Stimulated activated CD4-positive, alpha-beta T cell treated with anti-CD3 and anti-CD28 coated beads, Interleukin-15, amount 100 ng/mL, for 1 hour (primary cell): ENCODE measurements at places on chromosomes 13 and 19.
A peak's percentile ranks its signal among the peaks of the same experiment; 100 is the strongest.

DNA sequence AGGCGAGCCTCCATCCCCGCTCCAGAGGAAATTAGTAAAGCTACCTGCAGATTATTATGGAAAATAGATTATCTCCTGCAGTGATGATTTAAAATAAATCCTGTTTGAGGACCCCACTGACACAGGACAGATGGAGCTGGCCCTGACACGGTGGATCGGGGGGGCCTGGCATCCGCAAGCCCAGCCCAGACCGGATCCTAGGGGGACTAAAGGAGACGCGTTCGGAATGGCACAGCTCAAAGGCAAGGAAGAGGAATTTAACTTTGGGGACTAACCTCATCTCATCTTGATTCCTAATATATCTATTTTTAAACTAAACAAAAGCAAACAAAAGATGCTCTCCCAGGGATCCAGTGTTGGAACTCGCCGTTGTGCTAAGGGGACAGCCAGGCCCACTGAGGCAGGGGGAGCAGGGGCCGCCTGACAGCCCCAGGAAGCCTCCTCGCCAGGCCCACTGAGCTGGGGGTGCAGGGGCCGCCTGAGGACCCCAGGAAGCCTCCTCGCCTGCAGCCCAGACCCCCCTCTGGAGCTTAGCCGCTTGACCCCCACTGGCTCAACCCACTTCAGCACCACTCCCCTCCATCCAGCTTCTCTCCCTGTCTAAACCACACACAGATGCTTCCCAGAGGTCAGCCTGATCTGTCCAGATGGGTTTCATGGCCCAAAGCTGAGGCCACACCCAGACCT is 78.6 kb downstream of the SPACA7 start:
- no peak for DNase-seq

- DNase-seq = no peak
These were observed 848.1 kb upstream of the SLITRK1 start for GRCh38 chr13:84730376-84730775.

DNA sequence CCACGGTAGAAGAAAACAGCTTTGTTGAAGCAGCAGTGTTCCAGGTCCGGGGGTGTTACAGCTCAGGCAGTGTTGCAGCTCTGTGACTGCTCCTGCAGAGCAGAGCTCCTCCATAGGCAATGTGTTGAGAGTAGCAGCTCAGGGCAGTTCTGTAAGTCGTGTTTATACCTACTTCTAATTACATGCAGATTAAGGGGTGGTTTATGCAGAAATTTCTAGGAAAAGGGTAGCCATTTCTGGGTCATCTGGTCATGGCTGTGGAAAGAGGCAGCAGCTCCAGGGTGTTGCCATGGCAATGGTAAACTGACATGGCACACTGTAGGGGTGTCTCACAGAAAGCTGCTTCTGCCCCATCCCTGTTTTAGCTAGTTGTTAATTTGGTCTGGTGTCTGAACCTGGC is 316.4 kb downstream of the GPC5 start:
- DNase-seq = no peak

DNA sequence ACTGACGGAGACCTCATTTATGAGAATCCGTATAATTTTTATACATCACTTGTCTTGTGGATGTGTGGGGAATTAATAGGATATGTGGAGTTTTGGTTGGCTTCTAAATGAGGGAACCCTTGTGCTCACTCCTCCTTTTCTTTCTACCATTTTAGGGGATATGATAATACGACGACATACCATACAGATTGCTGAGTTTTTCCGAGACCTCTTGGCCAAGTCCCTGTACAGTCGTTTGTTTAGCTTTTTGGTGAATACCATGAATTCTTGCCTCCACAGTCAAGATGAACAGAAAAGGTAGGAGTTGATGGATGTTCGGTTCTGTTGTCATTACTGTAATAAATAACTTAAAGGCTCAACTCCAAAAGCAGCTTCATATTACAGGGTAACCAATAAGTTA is 335.2 kb downstream of the MYO16 start:
- no peak for DNase-seq

DNA sequence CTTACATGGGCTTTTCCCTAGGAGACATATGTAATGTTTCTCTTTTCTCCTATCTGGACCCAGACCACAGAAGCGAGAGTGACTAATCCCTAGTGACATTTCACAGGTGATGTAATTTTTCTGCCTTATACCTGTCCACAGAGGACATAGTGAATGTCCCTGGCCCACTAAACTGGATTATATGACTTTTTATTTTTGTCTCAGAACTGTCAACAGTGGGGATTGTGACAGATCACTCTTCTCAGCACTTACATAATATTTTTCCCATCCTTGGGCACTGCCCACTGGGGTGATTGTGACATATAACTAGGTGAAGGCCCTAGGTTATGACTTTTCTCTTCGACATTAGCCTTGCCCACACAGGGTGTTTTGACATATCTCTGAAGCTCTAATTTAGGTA is 7.9 kb upstream of the ZNF726 start:
- no peak for DNase-seq

- DNase-seq = no peak
These were observed 1082.6 kb downstream of the EFNB2 start for GRCh38 chr13:105452895-105453294.

DNA sequence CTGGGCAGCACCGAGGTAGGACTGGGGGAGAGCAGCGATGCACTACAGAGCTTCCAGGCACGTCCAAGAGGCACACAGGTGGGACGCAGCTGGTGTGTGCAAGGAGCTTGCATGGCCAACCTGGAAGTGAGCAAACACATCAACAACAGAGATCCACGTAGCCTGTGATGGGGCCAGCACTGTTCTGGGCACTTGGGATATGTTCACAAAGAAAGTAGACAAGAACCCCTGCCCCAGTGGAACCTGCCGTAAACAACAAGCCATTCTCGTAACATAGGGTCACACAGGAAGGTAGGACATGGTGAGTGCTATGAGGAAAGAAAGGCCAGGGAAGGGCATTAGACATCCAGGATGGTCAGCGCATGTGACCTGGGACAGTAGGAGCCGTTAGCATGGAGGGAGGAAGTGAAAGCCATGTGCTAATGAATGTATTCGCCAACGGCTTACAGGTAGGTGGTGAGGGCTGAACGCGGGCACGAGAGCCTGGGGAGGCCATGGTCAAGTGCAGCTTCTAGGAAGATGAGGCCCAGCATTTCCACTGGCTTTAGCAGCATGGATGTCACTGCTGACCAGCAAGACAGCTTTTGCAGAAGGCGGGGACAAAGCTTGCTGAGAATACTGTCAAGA is 105.5 kb downstream of the TEX26 start:
- no peak for DNase-seq

DNA sequence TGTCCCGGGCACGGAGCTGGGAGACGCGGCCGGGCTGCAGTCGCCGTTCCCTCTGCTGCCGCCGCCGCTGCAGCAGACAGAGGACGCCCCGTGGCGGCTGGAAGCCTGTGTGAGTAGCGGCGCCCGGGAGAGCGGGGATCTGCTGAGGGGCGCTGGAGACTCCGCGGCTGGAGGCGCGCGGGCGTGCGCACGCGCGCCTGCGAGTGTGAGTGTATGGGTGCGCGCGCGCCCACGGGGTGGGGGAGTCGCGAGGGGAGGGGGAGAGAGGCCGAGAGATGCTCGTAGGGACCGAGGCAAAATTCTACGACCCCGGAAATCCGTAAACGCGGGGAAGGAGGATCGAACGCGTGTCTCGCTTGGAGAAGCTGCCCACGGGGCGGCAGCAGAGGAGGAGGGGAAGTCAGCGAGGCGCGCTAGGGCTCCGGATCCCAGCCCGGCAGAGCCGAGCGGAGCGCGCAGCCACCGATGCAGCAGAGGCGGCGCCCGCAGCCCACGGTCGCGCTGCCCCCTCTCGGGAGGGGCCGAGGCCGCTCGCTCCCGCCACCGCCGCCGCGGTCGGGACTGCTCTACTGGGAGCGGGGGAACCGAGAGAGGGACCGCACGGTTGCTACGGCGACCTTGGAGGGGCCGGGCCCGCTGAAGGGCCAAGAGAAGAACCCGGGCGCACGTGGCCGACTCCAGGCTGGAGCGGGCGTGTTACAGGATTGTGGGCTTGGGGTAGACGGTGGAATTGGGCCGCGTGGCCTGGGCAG is at the start of gene ENOX1:
ENOX1 (minus strand) TSS at position 207 of the 752 bp plus-strand sequence.
- peak; percentile 11 for DNase-seq

DNA sequence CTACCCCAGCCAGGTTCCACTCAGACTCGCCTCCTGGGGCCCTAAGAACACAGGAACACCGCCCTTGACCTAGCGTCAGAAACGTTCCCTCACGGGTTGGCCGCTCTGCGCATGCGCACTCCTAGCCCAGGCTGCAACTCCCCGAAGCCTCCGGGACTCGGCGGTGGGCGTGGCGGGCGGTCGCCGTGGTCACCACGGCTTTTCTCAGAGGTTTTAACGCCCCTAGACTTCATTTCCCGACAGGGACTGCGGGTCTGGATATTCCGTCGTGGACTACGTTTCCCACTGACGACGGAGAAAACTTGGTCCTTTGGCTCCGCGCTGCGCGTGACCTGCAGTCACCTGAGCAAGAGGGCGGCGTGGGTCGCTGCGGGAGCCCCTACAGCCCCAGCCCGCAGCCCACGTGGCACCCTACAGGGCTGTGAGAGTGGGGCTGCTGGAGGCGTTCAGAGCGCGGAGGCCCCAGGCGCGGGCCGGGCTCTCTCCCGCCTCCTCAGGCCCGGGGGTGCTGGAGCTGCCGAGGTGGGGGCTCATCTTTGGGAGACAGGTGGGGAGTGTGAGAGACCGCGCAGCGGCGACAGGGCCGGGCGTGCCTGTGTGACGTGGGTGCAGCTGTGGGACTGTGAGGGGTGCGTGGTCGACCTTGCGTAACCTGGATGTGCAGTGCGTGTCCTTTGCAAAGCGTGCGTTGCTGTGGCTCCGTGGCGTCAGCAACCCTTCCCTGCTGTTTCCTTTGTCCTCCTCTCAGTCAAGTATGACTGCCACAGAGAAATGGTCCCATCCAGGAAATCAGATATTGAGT is 38.0 kb upstream of the ZNF573 start:
- peak; percentile 6 for DNase-seq
